ENCODE measurements at places on chromosomes 11 and 22. TPM values are rescaled to one million over a fixed set of nuclear protein-coding genes. Genes with fewer than 3 reads are reported as not detected.

DNA sequence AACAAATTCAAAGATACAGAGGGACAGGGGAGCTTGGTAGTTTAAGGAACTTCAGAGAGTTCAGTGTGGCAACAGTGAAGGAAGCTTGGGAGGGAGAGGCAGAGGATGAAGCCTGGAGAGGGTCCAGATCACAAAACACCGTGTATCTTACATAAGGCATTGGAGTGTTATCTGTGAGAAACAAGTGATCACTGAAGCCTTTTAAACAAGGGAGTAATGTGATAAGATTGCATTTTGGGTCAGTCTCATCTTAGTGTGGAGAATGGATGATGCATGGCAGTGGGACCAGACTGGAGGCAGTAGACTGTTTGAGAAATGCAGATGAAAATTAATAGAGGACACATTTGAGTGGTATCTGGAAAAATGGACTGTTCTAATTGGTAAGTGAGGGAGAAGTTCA is 79.4 kb downstream of the EXT2 start:
- DNase-seq = no peak

OR4A16 gene
- not detected for polyA plus RNA-seq

DNA sequence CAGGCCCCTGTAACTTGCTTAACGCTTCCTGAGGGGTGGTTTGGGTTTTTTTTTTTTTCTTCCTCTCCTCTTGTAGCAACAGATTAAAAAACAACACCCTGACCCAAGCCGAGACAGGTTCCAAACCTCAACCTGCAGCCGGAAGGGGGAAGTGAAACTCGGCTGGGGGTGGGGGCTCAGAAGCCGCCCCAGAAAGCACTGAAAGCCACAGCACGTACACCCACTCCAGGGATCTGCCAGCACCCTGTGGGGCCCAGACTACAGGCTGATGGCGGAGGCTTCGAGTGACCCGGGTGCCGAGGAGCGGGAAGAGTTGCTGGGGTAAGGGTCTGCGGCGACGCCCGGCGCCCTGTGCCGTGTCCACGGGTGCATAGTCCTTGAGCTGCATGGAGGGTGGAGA is at the start of gene LSP1:
TSS of gene LSP1 (plus strand) at position 208 of the 400 bp plus-strand sequence. CDS start at position 269, 61 bp downstream.
- no peak for DNase-seq

DNA sequence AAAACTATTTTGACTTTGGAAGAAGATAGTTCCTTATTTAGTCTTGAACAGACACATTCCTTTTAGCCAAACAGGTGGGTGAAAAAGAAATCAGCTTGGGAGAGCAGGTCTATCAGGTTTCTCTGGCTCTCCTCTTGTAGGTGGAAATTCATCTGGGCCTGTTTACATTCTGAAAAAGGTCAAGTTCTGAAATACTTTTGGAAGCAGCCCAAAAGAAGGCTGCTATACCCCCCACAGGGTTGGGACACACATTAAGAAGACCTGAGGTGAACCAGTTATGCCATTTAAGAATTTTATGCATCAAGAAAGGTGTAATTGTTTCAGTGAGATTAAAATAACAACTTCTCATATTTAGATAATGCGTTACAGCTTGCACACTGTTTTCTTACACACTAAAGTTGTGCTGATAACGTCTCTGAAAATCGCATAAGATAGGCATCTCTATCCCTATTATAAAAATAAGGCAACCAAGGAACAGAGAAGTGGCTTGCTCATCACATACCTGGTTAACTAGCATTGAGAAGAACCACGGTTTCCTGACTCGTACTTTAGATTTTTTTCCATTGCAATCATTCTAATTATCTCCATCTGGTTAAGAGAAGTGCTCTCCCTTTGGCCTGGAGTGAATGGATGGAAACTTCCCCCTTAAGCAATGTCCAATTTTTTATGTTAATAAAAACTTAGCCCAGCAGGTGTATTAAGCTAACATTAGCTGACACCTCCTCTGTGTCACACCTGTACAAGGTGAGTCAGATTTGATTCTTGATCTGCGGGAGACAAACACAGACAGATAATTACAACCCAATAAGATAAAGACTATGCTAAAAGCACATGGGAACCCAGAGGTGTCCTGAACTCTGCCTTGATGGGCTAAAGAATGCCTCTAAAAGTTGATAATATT is 60.5 kb upstream of the UCP3 start:
- DNase-seq = no peak

DNA sequence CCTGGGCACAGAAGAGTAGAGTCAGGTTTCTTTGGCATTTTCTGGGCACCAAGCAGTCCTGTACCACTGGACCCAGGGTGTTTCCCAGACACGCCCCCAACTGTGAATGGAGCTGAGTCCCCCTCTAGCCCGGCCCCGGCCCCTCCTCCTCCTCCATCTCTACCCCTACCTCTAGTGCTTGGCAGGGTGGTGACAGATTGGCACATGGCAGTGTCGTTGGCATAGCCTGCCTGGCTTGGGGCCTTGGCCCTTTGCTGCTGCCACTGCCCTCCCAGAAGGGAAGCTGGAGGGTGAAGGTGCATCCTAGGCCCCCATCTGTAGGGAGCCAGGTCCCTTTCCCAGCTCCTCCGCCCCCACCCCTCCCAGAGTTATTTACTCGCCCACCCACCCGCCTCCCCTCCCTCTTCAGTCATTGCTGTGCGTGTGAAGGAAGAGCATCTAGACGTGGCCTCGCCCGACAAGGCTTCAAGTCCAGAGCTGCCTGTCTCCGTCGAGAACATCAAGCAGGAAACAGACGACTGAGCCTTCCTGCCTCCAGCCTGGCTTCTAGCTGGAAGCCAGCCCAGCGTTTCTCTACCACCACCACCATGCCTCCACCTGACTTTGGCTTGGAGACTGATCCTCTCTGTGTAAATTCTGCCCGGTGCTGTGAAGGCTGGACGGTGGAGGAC is 10.9 kb downstream of the CHADL start:
- no peak for DNase-seq

- no peak for DNase-seq
These were observed 87.1 kb upstream of the OPCML start for GRCh38 chr11:133619397-133619796.

DNA sequence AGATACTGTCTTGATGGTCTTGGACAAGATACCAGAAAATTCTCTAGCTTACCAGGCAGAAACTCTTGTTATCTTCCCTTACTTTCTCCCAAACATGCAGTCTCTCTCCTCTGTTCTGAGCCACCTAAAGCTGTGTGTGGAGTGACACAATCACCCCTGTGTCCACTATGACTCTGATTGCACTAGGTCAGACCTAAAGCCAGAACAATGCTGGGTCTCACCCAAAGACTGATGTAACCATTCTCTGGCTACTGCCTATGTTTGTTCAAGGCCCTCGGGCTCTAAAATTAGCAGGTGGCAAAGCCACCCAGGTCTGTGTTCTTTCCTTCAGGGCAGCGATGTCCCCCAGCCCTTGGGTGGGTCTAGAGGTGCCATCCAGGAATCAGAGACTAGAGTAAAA is 200.5 kb downstream of the KCNA4 start:
- DNase-seq = no peak

DNA sequence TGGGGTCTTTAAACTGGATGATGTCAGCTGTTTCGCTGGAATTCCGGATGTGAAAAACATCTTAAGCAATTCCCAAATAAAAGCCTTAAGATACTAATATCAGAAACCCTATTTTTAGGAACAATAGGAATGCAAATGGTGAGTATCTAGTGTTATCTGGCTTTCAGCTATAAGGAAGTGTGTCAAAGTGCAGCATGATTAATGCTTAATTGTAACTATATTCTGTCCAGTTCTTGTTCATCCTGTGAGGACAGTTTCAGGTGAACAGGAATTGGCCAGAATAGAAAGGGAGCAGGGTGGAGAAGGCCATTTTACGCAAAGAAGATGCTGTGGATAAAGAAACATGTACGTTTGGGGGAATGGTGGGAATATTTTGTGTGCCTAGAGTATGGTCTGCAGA is 108.2 kb downstream of the RASSF10 start:
- no peak for DNase-seq

CAT gene
- polyA plus RNA-seq = 58.9 TPM
